Activated CD4-positive, alpha-beta T cell treated with anti-CD3 and anti-CD28 coated beads, Interleukin-2, amount 10 ng/mL, durations not matched to agents 7 days and 5 days (primary cell): ENCODE measurements at places on chromosomes 16 and 17.

GRCh38 chr16:31874366-31875111 lies 932 bp downstream of the ZNF267 start:
- peak; percentile 36 for DNase-seq

DNA sequence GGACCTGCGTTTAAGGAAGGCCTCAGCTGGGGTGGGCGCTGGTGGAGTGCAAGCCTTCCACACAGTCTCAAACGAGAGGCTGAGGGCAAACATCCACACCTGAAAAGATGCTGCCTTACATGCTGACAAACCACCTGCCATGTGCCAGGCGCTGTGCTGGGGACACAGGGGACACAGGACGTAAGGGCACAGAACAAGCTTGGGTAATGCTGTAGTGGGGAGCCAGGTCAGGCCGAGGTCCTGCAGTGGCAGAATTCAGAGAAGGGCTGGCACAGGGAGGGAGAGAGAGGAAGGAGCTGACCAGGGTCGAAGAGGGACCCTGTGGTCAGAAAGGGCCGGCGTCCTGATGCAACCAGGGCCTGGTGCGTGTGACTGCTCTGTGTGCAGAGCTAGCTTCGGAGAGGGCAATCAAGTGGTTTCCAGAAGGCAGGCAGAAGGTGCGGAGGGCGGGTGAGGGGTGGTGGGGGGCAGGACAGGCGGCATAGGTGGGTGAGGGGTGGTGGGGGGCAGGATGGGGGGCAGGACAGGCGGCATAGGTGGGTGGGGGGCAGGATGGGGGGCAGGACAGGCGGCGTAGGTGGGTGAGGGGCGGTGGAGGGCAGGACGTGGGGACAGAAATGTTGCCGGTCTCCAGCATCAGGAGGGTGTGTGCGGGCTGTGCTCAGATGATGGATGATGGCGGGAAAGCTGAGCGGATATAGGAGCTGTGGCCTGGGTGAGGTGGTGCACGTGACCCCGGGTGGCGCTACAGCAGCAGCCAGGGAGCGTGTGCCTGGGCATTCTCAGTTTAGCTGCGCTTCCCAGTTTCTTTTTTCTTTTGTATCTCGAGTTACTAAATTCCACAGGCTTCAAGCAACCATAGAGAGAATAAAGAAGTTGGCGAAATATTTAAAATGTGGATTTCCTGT lies 18.8 kb downstream of the TELO2 start:
- no peak for DNase-seq

- DNase-seq = peak; percentile 80
Observed at GRCh38 chr17:6831661-6832263, at the start of gene TEKT1. TSS of gene TEKT1 (minus strand) at chr17:6831729. CDS start at chr17:6830376, 1,353 bp downstream.

GRCh38 chr16:4393240-4393600 lies 21.6 kb downstream of the VASN start:
- DNase-seq = no peak

DNA sequence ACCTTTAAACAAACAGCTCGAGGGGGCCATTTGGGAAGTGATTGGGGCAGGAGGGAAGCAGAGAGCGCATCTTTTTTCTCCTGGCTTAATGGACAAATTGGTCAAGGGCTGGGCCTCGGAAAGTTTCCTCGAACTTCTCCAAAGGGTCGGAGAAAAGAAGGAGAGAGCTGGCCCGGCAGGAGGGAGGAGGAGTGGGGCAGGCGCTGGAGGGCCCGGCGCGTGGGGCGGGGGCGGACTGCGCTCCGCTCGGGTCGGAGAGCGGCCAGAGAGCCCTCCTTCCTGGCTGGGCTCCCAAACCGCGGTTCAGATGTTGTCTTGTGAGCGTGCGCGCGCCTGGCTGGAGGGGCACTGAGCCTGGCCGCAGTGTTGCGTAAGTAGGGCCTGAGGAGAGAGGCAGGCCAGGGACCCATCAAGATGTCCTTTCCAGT lies 1.2 kb downstream of the MMP2 start:
- DNase-seq = no peak

- peak; percentile 61 for DNase-seq
Observed at GRCh38 chr16:80804056-80804525, 307 bp downstream of the CDYL2 start.

GRCh38 chr17:60525328-60525684 lies 736 bp downstream of the APPBP2 start:
- no peak for DNase-seq

DNA sequence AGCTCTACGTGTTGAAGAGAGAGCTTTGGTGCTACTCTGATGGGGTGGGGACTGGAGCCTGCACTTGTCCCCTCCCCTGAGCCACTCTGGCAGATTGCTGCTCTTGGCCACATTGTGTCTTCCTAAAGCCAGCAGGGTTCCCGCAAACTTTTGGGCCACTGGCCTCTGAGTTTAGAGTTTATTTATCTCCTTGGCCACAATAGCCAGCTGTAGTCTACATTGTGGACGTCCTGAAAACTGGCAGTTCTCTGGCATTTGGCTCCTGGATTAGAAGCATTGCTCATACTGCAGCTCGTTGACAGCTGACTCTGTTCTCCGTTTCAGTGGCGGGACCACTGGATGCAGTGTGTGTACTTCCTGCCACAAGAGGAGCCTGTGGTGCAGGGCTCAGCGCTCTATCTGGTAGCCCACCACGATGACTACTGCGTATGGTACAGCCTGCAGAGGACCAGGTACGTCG lies 34.6 kb downstream of the PRMT7 start:
- DNase-seq = no peak

GRCh38 chr17:38609280-38610031 lies 3.7 kb upstream of the SRCIN1 start:
- DNase-seq = no peak

DNA sequence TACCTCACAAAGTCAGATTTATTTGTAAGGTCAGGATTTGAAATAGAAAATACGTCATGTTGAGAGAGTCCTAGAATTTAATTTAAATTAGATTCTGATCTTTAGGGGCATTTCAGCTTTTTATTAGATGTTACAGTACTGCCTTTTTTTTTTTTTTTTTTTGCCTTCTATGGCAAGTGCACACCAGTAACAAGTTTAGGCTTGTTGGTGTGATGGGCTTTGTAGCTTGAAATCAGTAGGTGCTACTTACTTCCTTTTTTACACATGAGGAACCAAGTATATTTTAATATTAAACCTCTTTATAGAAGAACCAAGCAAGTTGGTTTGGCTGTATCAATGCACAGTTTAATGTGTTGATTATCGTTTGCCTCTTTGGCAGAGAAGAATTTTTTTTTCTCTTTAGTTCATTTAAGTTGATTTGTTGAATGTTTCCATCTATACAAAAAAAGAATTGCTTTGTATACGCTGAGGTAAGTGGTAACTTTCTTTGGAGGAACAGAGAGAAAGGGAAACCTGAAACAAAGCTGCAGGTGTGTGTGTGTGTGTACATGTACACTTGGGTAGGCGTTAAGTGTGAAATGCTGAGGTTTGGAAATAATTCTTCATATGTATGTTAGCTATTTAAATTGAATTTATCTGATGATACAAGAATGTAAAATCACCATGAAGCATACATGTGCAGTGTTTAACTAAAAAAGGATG lies 15.7 kb downstream of the RBL2 start:
- DNase-seq = no peak

DNA sequence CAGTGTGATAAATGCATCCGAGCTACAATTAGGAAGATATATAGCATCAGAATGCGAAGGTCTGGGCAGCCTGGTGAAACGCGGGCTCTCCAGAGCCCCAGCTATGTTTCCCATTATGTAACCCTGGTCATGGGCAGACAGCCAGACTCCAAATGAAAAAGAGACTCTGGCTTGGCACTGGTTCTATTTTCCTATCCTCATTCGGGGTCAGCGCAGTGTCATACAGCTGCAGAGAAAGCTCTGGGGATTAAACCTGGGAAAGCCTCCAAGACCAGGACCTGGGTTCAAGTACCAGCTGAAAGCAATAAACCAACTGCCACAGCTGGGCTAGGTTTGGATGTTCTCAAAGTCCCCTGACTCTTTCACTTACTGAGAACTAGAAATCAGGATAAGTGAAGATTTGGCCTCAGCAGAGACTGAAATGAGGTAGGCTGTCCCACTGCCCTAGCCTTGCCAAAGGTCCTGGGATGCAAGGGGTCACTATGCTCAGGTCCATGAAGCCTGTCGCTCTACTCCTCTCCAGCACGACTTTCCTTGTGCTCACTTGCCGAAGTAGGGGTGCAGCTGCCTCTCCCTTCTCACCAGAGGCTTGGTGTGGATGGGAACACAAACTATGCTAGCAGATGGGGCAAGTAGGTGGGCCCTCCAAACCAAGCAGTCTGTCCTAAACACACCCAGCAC lies 123.8 kb downstream of the SMG6 start:
- DNase-seq = no peak

DNA sequence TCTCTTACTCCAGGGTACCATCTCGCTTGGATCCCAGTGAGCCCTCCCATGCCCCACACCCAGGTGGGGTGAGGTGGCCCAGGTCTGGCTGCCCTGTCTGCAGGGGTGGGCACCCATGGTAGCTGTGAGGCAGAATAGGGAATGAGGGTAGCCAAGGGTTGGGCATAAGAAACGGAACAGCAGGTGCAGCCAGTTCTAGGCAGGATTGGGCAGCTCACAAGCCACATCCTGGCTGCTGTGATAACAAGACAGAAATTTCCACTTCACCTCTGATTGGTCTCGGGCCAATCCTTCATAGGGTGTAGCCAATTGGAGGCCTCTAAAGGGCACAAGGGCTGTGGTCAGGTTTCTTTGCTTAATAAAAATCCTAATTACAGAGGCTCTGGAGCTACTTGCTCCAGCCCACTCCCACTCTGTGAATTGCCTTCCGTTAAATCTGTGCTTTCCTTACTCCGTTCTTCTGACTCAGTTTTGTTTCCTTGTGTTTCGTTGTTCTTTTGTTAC lies 1.5 kb upstream of the ARHGDIG start:
- peak; percentile 24 for DNase-seq

DNA sequence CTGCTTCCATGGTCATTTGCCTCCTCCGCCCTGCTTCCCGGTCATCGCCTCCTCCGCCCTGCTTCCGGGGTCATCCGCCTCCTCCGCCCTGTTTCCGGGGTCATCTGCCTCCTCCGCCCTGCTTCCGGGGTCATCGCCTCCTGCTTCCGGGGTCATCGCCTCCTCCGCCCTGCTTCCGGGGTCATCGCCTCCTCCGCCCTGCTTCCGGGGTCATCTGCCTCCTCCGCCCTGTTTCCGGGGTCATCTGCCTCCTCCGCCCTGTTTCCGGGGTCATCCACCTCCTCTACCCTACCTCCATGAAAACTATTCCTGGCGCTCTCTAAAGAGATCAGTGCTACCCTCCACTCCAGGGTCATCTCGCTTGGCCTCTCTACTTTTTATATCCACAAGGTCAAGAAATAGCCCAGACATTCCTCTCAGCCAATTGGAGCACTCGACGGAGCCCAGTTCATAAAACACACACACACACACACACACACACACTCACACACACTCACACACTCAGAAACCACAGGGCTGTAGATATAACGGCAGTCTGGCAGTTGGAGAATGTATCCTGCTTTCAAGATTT lies 44.8 kb downstream of the TRARG1 start:
- DNase-seq = no peak
